Pancreas (tissue), 10 donors: ENCODE measurements at places on chromosomes 2 and 18. TPM values are rescaled to one million over a fixed set of nuclear protein-coding genes. Genes with fewer than 3 reads are reported as not detected.
A peak's percentile ranks its signal among the peaks of the same experiment; 100 is the strongest.

- DNase-seq = no peak
- H3K4me3 ChIP-seq = no peak overlapping the region
- no peaks in the 10 kb centered on the region for H3K4me1 ChIP-seq
- no peaks in the 10 kb centered on the region for H3K27me3 ChIP-seq
Observed at GRCh38 chr18:73715210-73715670, 432.4 kb downstream of the FBXO15 start.

- no peaks in the 10 kb centered on the region for H3K36me3 ChIP-seq
- no peak for DNase-seq
- no peak overlapping the region for H3K27ac ChIP-seq
- no peaks in the 10 kb centered on the region for H3K4me1 ChIP-seq
Observed at GRCh38 chr18:44410740-44411139, 269.9 kb upstream of the SETBP1 start.

- H3K36me3 ChIP-seq = no peaks in the 10 kb centered on the region
- H3K27ac ChIP-seq = no peak overlapping the region
- no peaks in the 10 kb centered on the region for H3K27me3 ChIP-seq
- H3K4me1 ChIP-seq = no peaks in the 10 kb centered on the region
Observed at GRCh38 chr2:145769011-145769716, 1249.2 kb upstream of the ZEB2 start.

- H3K36me3 ChIP-seq = no peaks in the 10 kb centered on the region
- no peak for DNase-seq
- H3K27me3 ChIP-seq = no peaks in the 10 kb centered on the region
- no peaks in the 10 kb centered on the region for H3K4me1 ChIP-seq
Observed at GRCh38 chr2:166454006-166454595, 39.9 kb downstream of the SCN7A start.

DNA sequence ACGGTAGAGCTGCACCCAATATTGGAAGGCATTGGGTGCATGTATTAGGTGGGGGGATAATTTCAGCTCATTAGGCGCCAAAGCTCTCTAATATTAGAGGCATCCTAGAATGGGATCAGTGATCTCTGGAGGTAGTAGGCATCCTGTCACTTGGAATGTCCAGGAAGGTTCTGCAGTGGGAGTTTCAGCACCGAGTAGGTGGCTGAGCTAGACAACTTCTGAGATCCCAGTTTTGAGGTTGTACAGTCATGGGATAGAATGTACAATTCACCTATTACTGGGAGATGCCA is 210.9 kb downstream of the MYCN start:
- no peaks in the 10 kb centered on the region for H3K4me1 ChIP-seq
- H3K27me3 ChIP-seq = no peaks in the 10 kb centered on the region
- no peak overlapping the region for H3K27ac ChIP-seq
- no peak for DNase-seq
- no peak overlapping the region for H3K4me3 ChIP-seq

DNA sequence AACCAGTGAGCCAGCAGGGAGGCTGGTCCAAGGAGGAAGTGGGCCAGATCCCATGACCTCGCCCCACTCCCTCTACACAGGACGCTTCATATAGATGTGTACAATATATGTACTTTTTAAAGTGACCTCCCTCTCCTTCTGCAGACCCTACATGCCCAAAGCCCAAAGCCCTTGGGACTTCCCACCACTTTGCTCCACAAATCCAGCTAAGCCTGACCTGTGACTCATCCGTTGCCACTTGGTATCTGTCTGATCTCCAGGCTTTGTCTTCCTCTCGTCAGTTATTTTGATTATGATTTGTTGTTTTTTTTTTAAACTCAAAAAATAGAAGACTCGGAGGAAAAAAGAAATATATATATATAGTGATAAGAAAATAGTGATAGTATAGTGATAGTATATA is 470.8 kb downstream of the KCNJ3 start:
- no peak overlapping the region for H3K27ac ChIP-seq
- H3K4me1 ChIP-seq = no peaks in the 10 kb centered on the region
- H3K27me3 ChIP-seq = no peaks in the 10 kb centered on the region
- no peak overlapping the region for H3K4me3 ChIP-seq
- no peaks in the 10 kb centered on the region for H3K36me3 ChIP-seq
- DNase-seq = no peak

- no peaks in the 10 kb centered on the region for H3K36me3 ChIP-seq
- no peak overlapping the region for H3K27ac ChIP-seq
- H3K27me3 ChIP-seq = no peaks in the 10 kb centered on the region
- no peak for DNase-seq
Observed at GRCh38 chr2:59322005-59322404, 1080.9 kb upstream of the FANCL start.

- no peaks in the 10 kb centered on the region for H3K27me3 ChIP-seq
- no peaks in the 10 kb centered on the region for H3K36me3 ChIP-seq
- DNase-seq = no peak
- H3K4me1 ChIP-seq = no peaks in the 10 kb centered on the region
- H3K4me3 ChIP-seq = no peak overlapping the region
Observed at GRCh38 chr2:69213201-69213600, 173.8 kb downstream of the GFPT1 start.

DNA sequence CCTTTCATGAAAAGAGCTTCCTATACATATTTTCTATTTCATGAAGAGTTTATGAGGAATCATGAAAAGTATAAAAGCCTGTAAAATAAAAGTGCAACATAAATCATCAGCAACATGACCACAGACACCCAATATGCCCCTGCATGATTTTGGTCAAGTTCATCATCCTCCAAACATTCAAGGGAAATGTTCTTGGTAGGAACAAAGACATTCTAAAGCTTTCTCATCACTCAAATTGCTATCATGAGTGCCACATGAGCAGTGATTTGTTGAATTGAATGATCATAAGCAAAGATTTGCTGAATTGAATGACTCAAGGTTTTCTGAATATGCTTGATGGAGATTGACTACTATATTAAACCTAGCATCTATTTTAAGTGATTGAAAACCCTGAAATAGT is 172.2 kb downstream of the MBD2 start:
- DNase-seq = no peak
- no peaks in the 10 kb centered on the region for H3K27me3 ChIP-seq
- no peak overlapping the region for H3K4me3 ChIP-seq
- no peak overlapping the region for H3K27ac ChIP-seq

- no peak overlapping the region for H3K4me3 ChIP-seq
- H3K4me1 ChIP-seq = peaks cover 2% of the 10 kb centered on the region
- H3K27me3 ChIP-seq = no peaks in the 10 kb centered on the region
- H3K27ac ChIP-seq = no peak overlapping the region
- H3K36me3 ChIP-seq = no peaks in the 10 kb centered on the region
Observed at GRCh38 chr2:74001121-74001520, 16.4 kb downstream of the TET3 start.

DNA sequence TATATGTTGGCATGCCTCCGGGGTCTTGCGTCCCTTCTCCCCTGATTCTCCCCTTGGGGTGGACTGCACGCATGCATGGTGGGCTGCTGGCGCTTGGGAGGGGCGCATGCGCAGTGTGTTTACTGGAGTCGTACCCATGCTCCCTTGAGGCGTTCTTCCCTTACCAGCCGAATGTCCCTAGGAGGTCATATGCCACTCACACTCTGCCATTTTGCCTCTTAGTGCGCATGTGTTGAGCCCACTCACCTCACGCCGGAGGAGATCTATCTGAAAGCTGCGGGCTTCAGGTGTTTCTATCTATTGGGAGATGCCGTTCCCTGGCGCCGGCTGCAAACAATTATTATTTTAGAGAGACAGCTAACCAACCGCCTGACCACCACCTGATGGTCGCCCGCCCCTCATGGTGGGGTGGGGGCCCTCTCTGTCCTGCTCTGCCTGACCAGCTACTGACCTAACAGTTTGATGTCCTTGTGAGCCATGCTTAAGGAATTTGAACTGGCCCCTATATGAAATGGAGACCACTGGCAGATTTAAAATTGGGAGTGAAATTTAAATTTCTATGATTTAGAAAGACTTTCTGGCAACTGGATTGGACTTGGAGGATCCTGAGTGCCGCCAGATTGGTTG is 179.6 kb downstream of the RNF144A start:
- no peak for DNase-seq
- H3K4me1 ChIP-seq = no peaks in the 10 kb centered on the region
- no peaks in the 10 kb centered on the region for H3K27me3 ChIP-seq
- no peak overlapping the region for H3K4me3 ChIP-seq

GRCh38 chr2:229282758-229283546 is 11.9 kb upstream of the PID1 start:
- no peaks in the 10 kb centered on the region for H3K27me3 ChIP-seq
- H3K36me3 ChIP-seq = no peaks in the 10 kb centered on the region
- DNase-seq = no peak
- no peak overlapping the region for H3K4me3 ChIP-seq

- peak; percentile 31 for DNase-seq
- H3K27me3 ChIP-seq = no peaks in the 10 kb centered on the region
- peaks cover 5% of the 10 kb centered on the region for H3K4me1 ChIP-seq
Observed at GRCh38 chr2:85760872-85761271, 7.1 kb downstream of the ATOH8 start.

- H3K36me3 ChIP-seq = no peaks in the 10 kb centered on the region
- no peak overlapping the region for H3K4me3 ChIP-seq
- H3K27ac ChIP-seq = no peak overlapping the region
Observed at GRCh38 chr18:55407774-55408535, 180.0 kb downstream of the TCF4 start.

- peak; percentile 89 for DNase-seq
- H3K27me3 ChIP-seq = no peaks in the 10 kb centered on the region
- no peaks in the 10 kb centered on the region for H3K4me1 ChIP-seq
- no peaks in the 10 kb centered on the region for H3K36me3 ChIP-seq
- H3K4me3 ChIP-seq = peak overlapping the region; percentile 61
Observed at GRCh38 chr2:8684878-8685696, 3.2 kb downstream of the ID2 start.

- no peaks in the 10 kb centered on the region for H3K27me3 ChIP-seq
- H3K36me3 ChIP-seq = peaks cover 4% of the 10 kb centered on the region
- no peak overlapping the region for H3K4me3 ChIP-seq
- H3K4me1 ChIP-seq = no peaks in the 10 kb centered on the region
- DNase-seq = no peak
Observed at GRCh38 chr2:215357660-215358059, 45.8 kb downstream of the ATIC start.

DNA sequence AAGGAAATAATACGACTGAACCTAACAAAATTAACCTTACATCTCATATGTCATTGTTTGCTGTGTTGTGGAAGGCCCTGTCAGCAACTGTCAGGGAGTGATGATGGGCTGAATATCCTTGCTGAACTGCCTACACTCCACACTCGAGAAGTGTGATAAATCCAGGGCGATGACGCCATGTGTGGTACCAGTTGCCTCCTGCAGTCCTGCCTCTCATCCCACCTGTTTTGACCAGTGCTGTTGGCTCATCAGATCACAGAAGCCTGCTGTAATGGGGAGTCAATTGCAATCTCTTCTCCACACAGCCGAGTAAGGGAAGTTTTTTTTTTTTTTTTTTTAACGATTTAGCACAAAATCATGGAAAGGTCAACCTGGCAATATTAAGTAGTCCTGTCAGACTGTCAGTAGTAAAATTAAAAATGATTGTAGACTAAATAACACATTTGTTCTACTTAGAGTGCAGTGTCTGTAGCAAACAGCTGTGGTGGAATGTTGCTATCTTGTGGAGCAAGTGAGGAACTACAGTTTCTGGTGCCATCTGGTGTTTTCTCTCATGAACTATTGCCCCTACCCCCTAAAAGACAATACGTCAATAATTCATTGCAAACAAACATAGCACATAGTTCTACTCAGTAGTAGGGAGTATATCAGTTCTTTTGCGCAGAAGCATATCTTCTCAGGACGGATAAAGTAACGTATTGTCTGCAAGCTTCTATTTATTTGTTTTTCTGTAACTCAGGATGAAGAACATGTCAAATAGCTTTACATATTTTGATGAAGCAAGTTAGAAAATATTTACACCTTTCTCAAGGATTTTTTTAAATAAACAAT is 347.6 kb downstream of the CTNNA2 start:
- H3K27me3 ChIP-seq = no peaks in the 10 kb centered on the region
- DNase-seq = peak; percentile 21
- H3K27ac ChIP-seq = no peak overlapping the region
- H3K4me3 ChIP-seq = no peak overlapping the region
- no peaks in the 10 kb centered on the region for H3K36me3 ChIP-seq
- peaks cover 6% of the 10 kb centered on the region for H3K4me1 ChIP-seq

- H3K4me1 ChIP-seq = no peaks in the 10 kb centered on the region
- H3K4me3 ChIP-seq = no peak overlapping the region
- peak; percentile 26 for DNase-seq
- no peak overlapping the region for H3K27ac ChIP-seq
- no peaks in the 10 kb centered on the region for H3K36me3 ChIP-seq
- H3K27me3 ChIP-seq = no peaks in the 10 kb centered on the region
Observed at GRCh38 chr2:242030226-242030575, 160.7 kb downstream of the RTP5 start.

GRCh38 chr2:67566958-67567635 is 170.0 kb downstream of the ETAA1 start:
- no peak overlapping the region for H3K4me3 ChIP-seq
- H3K4me1 ChIP-seq = peaks cover 19% of the 10 kb centered on the region
- H3K27ac ChIP-seq = no peak overlapping the region
- H3K27me3 ChIP-seq = no peaks in the 10 kb centered on the region

DNA sequence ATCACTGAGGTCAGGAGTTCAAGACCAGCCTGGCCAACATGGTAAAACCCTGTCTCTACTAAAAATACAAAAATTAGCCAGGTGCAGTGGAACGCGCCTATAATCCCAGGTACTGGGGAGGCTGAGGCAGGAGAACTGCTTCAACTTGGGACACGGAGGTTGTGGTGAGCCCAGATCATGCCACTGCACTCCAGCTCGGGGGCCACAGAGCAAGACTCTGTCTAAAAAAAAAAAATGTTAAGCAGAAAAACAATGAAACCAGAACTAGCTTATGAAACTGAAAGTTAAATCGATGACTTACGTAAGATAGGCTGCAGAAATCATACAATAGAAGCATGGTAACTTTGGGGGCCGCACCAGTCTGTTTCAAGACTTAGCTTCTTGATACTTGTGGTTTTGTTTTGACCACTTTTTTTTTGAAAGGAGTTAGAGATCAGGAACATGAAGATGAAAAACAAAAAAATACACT is 6.2 kb upstream of the GPR155 start:
- H3K27me3 ChIP-seq = no peaks in the 10 kb centered on the region
- no peak overlapping the region for H3K27ac ChIP-seq

GRCh38 chr2:96801786-96802595 is 14.1 kb upstream of the CNNM3 start:
- H3K4me1 ChIP-seq = no peaks in the 10 kb centered on the region
- H3K27me3 ChIP-seq = no peaks in the 10 kb centered on the region
- H3K27ac ChIP-seq = no peak overlapping the region
- DNase-seq = no peak
- no peak overlapping the region for H3K4me3 ChIP-seq
- no peaks in the 10 kb centered on the region for H3K36me3 ChIP-seq

The GAL3ST2 gene
- total RNA-seq = not detected

The TXNDC2 gene
- not detected for total RNA-seq

The ATOH8 gene
- 4.3 TPM for total RNA-seq

The CABLES1 gene
- 2.8 TPM for total RNA-seq

The SNORC gene
- 1.5 TPM for total RNA-seq

The GCG gene
- total RNA-seq = 167 TPM

The C2orf92 gene
- 4.1 TPM for total RNA-seq

The PROKR1 gene
- not detected for total RNA-seq

The MC5R gene
- total RNA-seq = not detected

The IMMT gene
- total RNA-seq = 40.9 TPM

The SPP2 gene
- not detected for total RNA-seq

The CELF4 gene
- 1.0 TPM for total RNA-seq

The POTEJ gene
- total RNA-seq = not detected

The TFCP2L1 gene
- total RNA-seq = 3.9 TPM

The RAB27B gene
- total RNA-seq = 8.6 TPM
